ENCODE measurements at places on chromosomes 5 and 9.

- DNase-seq, result no peak
Observed at GRCh38 chr5:159593518-159594073, 263.3 kb upstream of the IL12B start.

GRCh38 chr9:14453286-14453685, 139.3 kb upstream of the NFIB start:
- peak; percentile 92 for DNase-seq

- no peak for DNase-seq
Observed at GRCh38 chr9:81592887-81593266, 96.5 kb downstream of the TLE1 start.

- DNase-seq, result no peak
Observed at GRCh38 chr5:88539026-88539425, 270.4 kb upstream of the TMEM161B start.

GRCh38 chr5:121182788-121183490, 668.7 kb upstream of the FTMT start:
- DNase-seq, result no peak

GRCh38 chr9:88370346-88370745, 17.9 kb upstream of the SPIN1 start:
- DNase-seq, result no peak

DNA sequence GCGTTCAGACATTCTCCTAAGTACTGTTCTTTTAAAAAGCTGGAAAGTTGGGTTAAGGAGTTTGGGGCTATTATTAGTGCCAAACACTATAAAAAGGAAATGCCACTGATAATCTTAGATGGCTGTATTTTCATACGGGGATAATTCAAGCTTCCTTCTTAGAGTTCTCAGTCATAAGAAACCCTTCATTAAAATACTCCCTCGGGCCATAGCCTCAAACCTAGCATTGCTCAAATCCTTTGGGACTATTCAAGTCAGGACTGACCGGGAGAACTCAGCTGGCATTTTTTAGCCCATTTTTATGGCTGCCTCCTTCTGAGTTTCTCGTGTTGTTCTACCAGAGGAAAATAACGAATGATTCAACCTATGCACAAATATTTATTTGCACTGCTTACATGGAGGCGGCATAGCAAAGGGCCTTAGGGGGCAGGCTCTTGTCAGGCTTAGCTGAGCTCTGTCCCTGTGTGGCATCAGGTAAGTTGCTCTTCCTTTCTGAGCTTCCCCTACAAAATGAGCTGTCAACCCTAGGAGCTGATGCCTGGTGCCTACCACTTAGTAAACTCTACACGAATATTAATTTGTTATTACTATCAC, 33.5 kb upstream of the ADAM19 start:
- DNase-seq, result no peak

- DNase-seq, result no peak
Observed at GRCh38 chr9:114289106-114289505, 33.8 kb upstream of the ORM1 start.

DNA sequence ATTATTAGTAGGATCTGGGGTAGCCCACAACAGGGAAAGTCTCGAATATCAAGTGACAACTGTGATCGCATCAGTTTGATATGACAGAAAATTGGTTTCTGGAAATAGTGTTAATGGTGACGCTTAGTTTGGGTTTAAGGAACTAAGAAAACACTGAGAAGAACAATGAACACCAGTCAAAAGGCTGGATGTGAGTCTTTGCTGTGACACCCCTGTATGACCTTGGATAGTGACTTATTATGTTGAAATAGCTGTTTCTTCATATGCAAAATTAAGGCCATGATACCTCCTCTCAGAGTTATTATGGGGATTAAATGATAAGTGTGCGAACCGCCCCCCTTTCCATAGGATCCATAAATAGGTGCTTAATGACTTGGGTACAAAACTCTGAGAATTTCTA, 926 bp downstream of the DNAJC25 start:
- no peak for DNase-seq

- no peak for DNase-seq
Observed at GRCh38 chr5:169248996-169249395, 51.9 kb downstream of the SLIT3 start.

- DNase-seq, result no peak
Observed at GRCh38 chr5:40678460-40679147, 1.1 kb upstream of the PTGER4 start.

DNA sequence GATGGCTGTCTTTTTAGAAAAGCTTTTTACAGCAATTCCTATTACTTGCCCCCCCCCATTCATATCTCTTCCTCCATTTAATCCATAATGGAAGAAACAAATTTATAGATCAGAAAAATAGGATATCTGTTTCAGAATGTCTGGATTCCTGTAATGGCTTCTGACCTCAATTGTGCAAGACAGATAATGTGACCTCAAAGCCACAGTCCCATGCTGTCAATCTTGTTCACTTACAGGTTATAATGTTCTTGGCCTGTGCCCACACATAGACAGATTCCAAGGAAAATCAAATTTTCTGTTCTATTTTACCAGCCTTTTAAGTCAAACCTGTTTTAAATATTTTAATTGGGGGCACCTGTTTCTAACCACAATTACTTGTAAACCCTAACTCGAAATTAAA, 143.4 kb downstream of the ENTREP1 start:
- no peak for DNase-seq

DNA sequence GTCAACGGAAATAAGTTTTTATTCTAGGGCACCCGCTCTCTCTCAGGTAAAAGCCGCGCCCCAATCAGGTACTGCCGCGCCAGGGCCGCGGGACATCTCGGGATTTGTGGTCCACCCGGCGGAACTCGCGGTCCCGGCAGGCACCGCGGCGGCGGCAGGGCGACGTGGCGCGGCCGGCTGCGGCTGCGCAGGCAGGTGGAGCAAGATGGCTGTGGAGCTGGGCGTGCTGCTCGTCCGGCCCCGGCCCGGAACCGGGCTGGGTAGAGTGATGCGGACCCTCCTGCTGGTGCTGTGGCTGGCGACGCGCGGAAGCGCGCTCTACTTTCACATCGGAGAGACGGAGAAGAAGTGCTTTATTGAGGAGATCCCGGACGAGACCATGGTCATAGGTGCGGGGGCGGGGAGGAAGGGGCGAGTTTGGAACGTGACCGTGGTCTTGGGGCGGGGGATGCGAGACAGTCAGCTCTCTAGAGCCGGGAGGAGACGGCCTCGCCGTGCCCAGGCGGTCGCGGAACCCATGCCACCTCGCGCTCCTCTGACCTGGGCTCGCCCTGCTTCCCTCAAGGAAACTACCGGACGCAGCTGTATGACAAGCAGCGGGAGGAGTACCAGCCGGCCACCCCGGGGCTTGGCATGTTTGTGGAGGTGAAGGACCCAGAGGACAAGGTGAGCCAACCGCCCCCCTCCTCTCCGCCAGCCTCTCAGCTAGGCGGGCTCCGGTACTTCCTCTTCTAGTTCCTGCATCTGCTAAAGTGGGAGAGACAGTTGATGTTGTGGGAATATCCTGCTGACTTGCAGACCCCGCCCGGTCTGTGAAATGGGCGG, at the start of gene TMED9:
TMED9 (plus strand) TSS at position 194 of the 825 bp plus-strand sequence; CDS start at position 206, 12 bp downstream.
- DNase-seq, result peak; percentile 71

DNA sequence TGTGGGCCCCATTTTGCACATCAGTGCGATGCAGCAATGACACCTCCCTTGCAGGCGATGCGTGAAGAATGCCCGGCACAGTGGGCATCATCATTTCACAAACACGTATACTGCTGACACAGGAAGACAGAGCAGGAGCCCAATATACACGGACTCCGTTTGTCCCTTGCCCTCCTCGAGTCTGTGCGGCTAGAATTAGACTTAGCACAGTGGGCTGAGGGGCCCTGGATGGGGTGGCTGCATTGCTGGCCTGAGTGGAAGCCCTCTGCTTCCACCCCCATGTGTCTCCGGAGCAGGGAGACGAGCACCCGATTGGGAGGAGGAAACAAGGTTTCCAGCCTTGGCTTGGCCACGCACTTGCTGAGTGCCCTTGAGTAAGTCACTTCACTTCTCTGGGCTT, 40.8 kb downstream of the GSN start:
- no peak for DNase-seq

- DNase-seq, result no peak
Observed at GRCh38 chr5:2030131-2030530, 147.4 kb upstream of the IRX4 start.

DNA sequence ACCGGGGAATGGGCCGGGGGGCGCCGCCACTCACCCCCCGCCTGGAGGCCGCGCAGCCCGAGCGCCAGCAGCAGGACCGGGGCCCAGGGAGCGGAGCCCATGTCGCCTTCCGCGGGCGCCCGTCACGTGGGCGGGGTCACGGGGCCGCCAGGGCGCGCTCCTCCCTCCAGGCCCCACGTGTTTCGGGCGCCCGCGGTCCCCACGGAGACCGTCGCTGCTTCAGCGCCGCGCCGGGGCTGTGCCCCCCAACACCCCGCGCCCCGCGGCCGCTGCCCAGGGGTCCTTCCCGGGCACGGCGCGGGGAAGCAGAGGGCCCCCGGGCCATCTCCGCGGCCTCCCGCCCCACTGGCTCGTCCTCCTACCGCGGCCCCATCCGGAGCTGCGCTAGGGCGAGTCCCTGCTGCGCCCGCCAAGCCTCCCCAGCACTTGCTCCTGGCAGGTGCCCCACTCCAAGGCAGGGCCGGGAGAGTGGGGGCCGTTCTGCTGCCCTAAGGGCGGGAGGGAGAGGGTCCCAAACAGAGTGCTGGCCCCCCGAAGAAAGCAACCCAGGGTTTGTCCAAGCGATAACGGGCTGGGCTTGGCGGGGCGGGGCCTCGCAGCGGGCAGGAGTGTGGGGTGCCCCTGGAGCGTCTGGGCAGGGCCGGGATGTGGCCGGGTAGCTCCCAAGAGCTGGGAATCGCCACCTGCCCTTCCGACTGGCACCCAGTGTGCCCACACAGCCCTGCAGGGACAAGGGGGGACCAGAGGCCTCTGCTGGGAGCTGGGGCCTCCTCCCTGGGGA, at the start of gene DPP7:
DPP7 (minus strand) TSS at position 121 of the 781 bp plus-strand sequence; CDS start at position 101, 20 bp downstream.
- DNase-seq, result no peak

- DNase-seq, result peak; percentile 40
Observed at GRCh38 chr9:130707225-130707976, 13.8 kb downstream of the EXOSC2 start.

GRCh38 chr9:86749894-86750255, 197.4 kb downstream of the GAS1 start:
- DNase-seq, result no peak

GRCh38 chr9:87685871-87686519, 39.9 kb upstream of the CTSL start:
- no peak for DNase-seq
